ENCODE measurements at places on chromosomes 1 and 21.

DNA sequence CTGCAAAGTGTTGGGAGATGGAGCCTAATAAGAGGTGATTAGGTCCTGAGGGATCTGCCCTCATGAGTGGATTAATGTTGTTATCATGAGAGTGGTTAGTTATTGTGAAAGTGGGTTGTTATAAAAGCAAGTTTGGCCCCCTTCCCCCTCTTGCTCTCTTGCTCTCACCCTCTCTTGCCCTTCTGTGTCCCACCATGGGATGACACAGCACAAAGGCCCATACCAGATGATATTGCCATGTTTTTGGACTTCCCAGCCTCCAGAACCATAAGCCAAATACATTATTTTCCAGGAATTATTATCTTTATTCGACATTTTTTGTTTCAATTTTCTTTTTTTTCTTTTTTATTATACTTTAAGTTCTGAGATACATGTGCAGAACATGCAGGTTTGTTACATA, 41.4 kb upstream of the IGSF5 start:
- no peak for DNase-seq

- no peak for DNase-seq
Observed at GRCh38 chr1:36080801-36081200, 3.1 kb upstream of the TEKT2 start.

- DNase-seq: no peak
Observed at GRCh38 chr1:15099441-15100120, 54.0 kb upstream of the TMEM51 start.

DNA sequence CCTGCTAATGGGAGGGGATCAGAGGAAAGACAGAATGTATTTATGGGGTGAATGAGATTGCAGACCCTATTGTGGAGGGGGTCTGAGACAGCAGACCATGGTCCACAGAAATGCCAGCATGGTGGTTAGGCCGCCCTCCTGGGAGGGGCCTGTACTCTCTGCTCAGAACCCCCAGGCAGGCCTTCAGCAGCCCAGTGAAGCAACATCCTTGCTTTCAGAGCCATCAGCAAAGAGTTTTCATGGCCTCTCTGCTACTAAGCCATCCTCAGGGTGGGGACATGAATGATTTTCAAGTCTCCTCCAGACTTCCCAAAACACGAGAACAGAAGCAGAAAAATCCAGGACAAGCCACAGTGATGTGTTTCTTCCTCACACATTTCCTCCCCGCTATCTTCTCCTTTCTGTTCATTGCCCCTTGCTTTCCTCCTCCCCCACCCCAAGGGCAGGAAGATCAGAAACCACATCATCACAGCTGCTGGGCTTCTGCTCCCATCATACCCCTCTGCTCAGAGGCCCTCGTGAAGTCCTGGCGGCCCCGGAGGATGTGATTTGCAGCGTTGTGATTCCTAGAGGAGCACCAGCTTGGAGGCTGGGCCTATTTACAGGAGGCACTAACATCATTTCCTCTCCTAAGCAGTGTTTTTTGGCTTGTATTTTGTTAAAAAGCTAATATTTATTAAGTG, 48.0 kb downstream of the ABCA4 start:
- DNase-seq: no peak

GRCh38 chr1:218209351-218209861, 75.7 kb upstream of the RRP15 start:
- DNase-seq: no peak

GRCh38 chr1:96515925-96516324, 205.7 kb upstream of the PTBP2 start:
- DNase-seq: no peak

DNA sequence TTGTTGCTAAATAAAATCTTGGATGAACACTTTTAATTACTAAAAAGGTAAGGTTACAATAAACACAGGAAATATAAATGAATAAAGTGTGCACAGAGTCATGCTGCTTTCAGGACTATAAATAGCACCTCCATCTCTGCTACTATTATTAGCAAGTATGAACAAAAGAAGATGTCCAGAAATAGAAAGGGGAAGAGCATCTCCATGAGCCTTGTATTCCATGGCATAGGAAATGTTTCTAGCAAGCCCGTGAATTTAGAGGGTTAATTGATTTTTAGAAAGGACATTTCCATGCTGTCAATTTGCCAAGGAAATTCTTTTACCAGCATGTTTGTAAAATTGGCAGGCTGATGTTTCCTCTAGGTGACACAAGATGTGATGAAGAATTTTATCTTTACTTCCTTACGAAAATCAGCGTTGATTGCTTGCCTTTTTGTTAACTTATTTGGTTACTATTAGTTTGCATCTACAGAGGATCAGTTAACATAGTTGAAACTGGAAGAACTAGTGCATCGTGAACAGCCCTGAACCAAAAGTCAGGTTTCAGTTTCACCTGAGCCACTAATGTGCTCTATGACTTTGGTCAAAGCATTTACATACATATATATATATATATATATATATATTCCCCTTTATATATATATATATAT, 45.3 kb downstream of the NR5A2 start:
- no peak for DNase-seq
